ENCODE measurements at places on chromosomes 2 and 18.

DNA sequence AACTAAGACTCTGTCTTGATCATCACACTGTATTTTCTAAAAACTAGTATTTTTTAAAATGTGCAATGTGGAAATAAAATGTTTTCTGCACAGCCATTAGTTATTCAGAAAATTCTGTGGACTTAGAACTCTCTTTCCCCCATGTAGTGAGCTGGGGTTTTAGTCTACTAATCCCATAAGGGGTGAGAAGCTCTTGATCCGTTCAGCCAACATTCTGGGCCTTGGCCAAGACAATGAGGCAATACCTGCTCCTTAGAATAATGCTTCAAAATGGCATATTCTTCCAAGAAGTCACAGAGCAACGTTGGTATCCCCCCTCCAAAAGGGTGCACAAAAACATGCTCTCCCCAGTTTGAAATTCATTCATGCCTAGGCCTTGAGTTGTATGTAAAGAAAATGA, 4.0 kb downstream of the REEP1 start:
- no peak for DNase-seq

DNA sequence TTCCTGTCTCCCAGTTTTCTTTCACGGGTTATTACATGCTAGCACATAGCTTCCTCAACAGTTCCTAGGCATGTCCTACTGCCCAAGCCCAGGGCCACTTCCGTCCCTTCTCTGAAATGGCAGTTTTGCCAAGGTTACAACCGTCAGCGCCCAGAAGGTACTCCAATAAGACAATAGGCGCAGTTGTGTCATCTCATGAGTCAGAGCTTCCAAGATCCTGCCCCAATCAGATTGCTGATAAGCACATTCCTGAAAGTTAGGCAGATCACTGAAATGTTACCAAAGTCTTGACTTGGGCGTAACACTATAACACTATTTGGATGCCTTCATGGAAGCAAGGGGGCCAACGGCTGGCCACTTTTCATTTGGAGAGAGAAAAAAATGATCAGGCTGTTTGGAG, 34.2 kb downstream of the GKN2 start:
- DNase-seq = no peak

GRCh38 chr2:130754811-130755210, 529 bp upstream of the AMER3 start:
- no peak for DNase-seq

DNA sequence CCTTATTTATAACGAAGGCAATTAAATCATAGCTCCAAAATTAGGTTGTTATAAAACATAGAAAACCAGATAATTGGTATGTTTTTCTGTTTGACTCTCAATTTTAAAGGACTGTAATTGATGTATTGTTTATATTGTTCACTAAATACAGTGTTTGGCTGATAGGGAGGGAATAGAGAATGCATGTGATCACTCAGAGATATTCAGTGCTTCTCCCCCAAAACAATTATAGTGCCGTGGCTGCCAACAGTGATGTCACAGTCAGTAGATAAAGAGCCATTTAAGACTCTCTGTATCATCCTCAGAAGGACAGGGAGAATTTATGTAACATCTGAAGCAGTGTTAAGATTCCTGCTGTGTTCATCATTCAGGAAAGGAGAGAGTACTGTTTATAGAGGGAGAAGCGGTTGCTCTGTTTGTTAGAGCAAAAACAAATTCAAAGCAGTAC, 69.6 kb downstream of the PHLPP1 start:
- DNase-seq = no peak

DNA sequence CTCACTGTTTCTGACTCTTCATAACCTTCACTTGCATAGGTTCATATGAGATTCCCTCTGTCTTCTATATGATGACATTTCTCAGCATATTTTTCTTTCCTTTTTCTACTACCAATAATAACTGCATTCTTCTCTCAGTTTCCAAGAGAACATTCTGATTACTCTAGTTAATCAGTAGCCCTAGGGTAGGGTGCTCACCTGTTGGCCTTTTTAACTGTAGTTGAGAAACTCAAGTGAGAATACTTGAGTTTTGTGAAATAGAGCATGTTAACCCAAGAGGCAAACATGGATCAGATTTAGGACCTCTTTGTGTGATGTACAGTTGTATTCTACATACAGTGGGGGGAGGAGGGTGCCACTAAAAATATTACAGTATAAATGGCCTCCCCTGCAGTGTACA, 308.0 kb downstream of the CMPK2 start:
- no peak for DNase-seq

GRCh38 chr2:229296536-229296935, 25.4 kb upstream of the PID1 start:
- DNase-seq = no peak

Data from stimulated activated CD8-positive, alpha-beta memory T cell treated with anti-CD3 and anti-CD28 coated beads, Interleukin-4, amount 100 ng/mL, for 1 hour (primary cell).